Psoas muscle (tissue), 8 donors: ENCODE measurements at places on chromosomes 16 and 17.

GRCh38 chr16:14180481-14180944, 109.4 kb downstream of the MRTFB start:
- no peak for DNase-seq

- DNase-seq, result no peak
Measured at GRCh38 chr16:64311241-64311640, 810.6 kb downstream of the CDH11 start.

GRCh38 chr17:63544467-63545301, 5.6 kb upstream of the DCAF7 start:
- DNase-seq, result no peak

- peak; percentile 43 for DNase-seq
Measured at GRCh38 chr16:4241928-4242283, at the start of gene SRL. Gene SRL (minus strand): TSS chr16:4242080. CDS start chr16:4242067, 13 bp downstream.

DNA sequence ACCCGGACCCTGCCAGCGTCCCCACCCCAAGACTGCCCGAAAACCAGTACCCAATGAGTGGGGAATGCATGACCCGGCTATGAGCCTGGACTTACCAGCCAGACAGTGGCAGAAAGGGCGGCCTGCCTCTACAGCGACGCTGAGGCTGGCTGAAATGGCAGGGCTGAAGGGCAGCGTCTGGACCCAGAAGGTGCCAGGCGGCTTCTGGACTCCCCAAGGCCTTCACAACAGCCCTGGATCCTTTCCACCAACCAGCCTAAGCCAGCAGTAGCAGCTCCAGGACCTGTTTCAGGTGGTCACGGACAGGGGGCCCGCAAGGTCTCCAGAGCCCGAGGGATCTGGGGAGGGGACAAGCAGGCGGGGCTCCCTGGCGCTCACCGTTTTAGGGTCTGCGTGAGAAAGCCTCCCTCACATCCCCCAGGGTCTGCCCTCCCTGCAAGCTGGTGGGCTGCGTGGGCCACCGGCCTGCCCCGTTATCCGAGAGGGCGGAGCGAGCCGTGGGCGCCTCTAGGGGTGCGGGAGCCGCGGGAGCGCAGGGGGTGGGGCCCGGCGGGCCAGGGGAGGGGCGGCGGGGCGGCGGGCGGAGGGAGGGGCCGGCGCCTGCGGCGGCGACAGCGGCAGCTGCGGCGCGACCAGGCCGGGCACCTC, at the start of gene RIPOR1:
TSS of gene RIPOR1 (plus strand) at position 608 of the 648 bp plus-strand sequence. CDS start 9,618 bp downstream, outside the sequence.
- peak; percentile 67 for DNase-seq

DNA sequence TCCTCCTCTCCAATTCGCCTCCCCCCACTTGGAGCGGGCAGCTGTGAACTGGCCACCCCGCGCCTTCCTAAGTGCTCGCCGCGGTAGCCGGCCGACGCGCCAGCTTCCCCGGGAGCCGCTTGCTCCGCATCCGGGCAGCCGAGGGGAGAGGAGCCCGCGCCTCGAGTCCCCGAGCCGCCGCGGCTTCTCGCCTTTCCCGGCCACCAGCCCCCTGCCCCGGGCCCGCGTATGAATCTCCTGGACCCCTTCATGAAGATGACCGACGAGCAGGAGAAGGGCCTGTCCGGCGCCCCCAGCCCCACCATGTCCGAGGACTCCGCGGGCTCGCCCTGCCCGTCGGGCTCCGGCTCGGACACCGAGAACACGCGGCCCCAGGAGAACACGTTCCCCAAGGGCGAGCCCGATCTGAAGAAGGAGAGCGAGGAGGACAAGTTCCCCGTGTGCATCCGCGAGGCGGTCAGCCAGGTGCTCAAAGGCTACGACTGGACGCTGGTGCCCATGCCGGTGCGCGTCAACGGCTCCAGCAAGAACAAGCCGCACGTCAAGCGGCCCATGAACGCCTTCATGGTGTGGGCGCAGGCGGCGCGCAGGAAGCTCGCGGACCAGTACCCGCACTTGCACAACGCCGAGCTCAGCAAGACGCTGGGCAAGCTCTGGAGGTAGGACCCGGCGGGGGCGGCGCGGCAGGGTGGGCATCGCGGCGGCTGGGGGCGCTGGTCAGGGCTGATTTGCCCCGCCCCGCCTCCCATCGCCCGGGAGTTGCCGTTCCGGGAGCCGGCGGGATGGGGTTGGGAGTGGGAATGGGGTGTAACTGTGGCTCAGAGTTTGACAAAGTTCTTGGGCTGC, 567 bp downstream of the SOX9 start:
- peak; percentile 75 for DNase-seq

- DNase-seq, result no peak
Measured at GRCh38 chr17:52306314-52306713, 147.8 kb upstream of the CA10 start.

DNA sequence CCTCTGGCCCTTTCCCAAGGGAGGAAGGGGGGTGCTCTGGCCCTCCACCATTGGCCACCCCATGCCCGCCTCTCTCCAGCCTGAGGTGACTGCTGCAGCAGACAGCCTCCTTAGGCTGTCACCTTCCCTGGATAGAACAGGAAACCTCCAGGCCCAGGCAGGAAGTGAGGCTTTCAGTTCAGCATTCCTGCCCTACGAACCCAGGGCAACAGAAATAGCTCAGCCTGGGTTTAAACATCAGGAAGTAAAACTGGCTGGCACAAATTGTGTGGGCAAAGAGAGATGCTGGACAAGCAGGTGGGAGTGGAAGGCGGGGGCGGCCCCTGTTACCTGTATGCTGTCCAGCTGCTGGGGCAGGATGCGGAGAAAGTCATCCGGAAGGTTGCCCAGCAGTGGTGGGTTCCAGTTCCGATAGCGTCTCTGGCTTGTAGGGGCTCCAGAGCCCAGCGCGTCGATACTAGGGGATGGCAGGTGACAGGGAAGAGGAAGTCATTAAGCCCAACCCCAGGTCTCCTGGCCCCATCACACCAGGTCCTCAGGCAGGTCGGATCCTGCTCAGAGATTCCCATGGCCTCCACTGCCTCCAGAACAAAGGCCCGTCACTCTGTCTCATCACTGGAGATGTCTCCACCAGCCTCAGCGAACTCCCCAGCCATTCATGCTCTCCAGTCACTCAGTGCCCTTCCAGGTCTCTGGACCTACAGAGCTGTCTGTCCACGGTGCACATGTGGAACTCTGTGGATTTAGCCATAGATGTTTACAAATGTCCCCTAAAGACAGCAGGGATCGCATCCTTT, 23.6 kb upstream of the MRPS23 start:
- no peak for DNase-seq

- no peak for DNase-seq
Measured at GRCh38 chr16:81709016-81709900, 69.8 kb upstream of the PLCG2 start.

- DNase-seq, result no peak
Measured at GRCh38 chr16:19380328-19380727, 37.4 kb upstream of the TMC5 start.

- peak; percentile 96 for DNase-seq
Measured at GRCh38 chr16:1378804-1379303, 27.1 kb downstream of the GNPTG start.

- DNase-seq, result no peak
Measured at GRCh38 chr16:5323284-5324141, 225.9 kb upstream of the EEF2KMT start.

GRCh38 chr16:47699106-47699505, 238.0 kb downstream of the PHKB start:
- DNase-seq, result no peak

- DNase-seq, result no peak
Measured at GRCh38 chr17:56083475-56083874, 69.8 kb upstream of the ANKFN1 start.
